Activated CD8-positive, alpha-beta memory T cell treated with anti-CD3 and anti-CD28 coated beads for 24 hours (primary cell): ENCODE measurements at places on chromosomes 11 and 22.

- DNase-seq, result no peak
Observed at GRCh38 chr11:93841446-93841845, 9.0 kb downstream of the VSTM5 start.

GRCh38 chr11:102138670-102139069 lies 28.4 kb downstream of the YAP1 start:
- DNase-seq, result no peak

DNA sequence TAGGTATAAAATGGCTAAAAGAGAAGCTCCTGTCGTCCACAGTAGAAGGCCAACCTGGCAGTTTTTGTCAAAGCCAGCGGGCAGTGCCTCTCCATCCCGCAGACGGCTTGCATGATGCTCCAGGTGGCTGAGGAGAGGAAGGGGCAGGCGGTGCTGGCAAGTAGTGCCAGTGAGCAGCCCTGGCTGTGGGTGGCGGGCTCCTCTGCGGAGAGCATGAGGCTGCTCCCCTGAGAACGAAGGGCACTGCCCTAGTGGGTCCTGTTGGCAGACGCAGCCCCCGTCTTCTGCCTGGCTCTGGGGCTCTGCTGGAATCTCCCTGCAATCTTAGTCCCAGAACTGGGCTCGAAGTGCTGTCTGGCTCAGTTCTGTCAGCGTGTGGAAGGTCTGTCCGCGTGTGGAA lies 50.9 kb downstream of the SBF1 start:
- DNase-seq, result no peak

- peak; percentile 91 for DNase-seq
Observed at GRCh38 chr11:63986156-63986931, at the start of gene OTUB1. OTUB1 (plus strand) TSS chr11:63986438; CDS start chr11:63986457, 19 bp downstream.

GRCh38 chr11:43937434-43938411 lies 4.7 kb upstream of the C11orf96 start:
- no peak for DNase-seq

GRCh38 chr22:32112380-32112779 lies 46.7 kb downstream of the C22orf42 start:
- DNase-seq, result no peak

DNA sequence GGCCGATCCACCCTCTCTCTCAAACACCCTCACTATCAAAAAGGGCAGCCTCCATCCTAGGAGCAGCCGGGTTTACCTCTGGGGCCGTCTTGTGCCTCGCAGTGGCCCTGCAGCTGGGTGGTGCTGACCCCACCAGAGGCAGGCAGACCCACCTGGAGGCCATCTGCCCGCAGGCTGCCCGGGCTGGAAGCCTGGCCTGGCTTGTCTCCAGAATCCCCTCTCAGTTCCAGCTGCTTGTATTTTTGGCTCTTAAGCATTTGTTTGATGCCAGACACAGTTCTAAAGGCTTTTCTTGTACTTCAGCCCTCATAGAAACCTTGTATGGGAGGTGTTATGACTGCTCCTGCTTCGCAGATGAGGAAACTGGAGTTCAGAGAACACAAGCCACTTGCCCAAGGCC lies 4.2 kb upstream of the NFAM1 start:
- no peak for DNase-seq

DNA sequence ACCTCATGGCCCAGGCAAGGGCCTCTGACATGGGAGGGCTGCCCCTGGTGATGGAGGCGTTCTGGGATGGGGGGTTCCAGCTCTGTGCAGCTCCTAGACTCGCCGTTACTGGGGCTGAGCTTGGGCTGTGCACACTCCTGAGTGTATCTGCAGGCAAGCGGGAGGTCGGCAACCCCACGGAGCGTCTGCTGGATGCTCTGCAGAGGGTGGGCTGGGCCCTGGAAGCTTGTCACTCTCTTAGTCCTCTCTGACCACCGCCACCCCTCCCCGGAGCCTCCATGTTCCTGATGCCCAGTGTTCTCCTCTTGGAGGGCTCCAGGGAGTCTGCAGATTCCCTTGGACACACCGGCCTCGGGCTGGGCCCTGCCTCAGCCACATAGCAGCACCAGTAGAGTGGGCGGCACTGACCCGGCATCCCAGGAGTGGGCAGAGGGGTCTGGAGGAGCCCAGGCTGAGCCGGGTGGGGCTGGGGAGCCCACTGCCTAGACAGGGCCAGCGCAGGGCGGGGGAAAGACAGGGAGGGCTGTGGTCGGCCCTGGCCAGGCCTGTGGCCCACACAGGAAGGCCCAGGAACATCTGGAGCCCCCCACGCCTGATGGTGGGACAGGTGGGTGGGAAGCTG lies 20.6 kb upstream of the MUC5B start:
- DNase-seq, result no peak

DNA sequence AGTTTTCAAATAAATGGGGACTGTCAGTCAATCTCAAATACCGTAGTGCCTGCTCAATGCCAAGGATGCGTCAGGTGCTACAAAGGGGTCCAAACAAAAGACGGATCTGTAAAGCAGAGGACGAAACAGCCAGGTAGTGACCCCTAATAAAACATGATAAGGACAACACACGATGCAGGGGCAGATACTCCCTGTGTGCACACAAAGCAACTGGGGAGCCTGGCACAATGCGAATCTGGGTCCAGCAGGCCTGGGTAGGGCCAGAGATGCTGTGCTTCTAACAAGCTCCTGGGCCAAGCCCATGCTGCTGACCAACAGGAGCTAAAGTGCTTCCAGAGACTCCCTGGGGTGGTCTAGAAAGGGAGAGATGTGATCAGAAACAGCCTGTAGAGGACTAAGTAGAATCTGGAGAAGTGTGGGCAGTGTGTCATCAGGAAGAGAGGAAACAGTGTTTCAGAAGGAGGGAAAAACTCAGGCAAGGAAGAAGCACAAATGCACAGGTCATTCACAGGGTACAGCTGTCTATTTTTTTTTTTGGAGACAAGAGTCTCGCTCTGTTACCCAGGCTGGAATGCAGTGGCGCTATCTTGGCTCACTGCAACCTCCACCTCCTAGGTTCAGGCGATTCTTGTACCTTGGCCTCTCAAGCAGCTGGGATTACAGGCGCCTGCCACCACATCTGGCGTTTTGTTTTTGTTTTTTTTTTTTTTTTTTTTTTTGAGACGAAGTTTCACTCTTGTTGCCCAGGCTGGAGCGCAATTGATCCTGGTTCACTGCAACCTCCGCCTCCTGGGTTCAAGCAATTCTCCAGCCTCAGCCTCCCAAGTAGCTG lies 74.5 kb downstream of the MICAL3 start:
- DNase-seq, result no peak

DNA sequence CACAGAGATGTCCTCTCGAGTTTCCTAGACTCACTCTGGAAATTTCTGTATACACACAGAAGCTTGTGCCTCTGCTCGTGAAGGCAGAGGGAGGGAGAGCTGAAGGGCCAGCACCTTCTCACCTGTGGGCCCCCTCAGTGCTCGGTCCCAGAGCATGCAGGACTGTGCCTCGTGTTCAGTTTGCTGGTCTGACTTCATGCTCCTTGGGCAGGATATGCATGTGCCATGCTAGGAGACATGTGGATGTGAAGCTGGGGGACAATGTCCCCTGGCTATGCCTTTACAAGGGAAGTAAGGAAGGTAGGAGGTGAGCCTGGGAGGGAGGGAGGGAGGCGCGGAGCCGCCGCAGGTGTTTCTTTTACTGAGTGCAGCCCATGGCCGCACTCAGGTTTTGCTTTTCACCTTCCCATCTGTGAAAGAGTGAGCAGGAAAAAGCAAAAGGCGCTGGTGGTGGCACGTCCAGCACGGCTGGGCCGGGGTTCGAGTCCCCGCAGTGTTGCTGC lies 22.6 kb downstream of the NEAT1 start:
- peak; percentile 52 for DNase-seq

DNA sequence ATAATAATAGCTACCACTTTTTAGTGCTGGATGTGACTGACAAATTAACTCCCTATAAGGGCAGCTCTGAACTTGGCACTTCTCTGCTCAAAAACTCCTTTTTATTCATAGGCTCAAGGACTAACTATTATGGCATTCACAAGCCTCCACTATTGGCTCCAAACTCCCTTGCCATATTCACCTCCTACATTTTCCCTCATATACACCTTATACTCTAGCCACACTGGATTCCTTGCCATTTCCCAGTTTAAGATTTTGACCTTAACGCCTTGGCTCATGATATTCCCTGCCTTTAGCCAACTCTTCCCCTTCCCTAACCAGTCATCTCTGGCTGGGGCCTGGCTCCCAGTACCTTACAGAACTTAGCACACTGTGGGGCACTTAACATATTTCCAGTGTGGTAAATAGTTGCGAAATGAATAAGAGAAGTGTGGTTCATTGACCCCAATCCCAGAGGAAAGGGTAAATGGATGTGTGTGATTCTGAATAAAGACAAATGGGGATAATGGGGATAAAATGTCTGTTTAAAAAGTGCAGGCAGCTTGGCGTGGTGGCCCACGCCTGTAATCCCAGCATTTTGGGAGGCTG lies 40.0 kb upstream of the SORL1 start:
- no peak for DNase-seq

DNA sequence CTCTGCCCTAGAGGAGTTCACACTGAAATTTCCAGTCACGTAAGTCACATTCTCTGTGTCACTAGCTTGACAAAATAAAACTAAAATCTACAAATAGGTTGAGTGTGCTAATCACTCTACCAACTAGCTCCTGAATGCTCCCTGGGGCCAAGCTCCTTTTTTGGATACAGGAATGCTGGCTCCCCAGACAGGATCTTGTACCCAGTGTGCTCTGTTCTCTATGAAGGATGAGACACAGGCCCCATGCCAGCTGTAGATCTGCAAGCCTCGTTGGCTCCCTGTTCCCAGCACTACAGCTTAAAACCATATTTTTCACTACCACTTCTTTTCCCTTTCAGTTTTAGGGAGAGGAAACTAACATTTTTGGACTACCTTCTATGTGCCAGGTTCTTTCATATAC lies 3.7 kb upstream of the IPO7 start:
- no peak for DNase-seq

DNA sequence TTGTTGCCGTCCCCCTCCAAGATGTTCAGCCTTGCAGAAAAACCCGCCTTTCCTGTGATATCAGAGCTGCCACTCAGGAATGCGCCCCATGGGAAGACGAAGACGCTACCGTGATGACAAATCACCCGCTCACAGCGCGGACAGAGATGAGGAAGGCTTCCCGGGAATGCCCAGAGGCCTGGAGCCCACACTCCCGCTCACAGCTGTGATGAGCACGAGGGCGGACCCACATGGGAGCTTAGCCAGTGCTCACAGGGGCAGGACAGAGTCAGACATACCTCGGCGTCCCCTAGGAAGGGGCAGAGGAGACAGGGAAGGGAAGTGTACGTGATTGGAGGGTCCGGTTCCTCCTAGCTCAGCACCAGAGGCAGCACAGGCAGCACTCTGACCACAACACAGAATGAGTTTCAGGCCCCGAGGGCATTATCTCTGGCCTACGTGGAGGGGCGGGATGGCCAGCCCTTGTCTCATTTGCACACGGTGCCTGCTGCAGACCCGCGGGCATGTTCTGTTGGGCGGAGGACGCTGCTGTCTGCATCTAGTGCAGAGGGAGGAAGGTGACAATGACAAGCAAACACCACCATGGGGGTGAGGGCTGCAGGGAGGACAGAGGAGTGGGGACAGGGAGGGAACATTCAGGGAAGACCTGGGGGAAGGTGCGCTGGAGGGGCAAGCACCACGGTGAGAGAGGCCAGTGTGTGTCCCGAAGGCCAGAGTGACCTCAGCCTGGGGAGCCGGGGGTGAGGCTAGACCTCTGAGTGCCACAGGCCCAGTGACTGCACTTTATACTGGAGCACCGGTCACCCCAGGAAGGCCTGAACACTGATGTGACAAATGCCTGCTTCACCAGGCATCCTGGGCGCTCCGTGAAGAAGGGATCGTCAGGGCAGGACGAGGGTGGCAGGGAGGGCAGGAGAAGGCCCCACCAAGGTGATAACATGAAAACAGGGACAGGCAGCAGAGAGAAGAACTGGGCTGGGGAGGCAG lies 79.6 kb downstream of the CELSR1 start:
- no peak for DNase-seq

DNA sequence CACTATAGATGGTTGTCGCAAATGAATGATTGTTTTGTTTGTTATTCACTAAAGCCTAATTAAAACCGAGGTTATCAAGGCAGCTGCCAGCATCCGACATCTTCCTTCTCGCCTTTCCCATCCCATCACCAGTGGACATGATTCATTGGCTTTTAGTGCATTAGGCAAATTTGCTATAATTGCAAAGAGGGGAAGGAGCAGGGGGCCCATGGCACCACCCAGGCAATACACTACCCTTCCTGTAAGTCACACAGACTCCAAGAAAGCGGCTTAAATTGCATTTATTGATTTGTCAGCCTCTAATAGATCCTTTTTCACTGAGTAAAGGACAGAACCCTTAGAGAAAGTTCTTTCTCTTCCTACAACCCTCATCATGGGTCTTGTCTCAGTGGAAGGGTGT lies 169.2 kb upstream of the NCAM1 start:
- DNase-seq, result no peak

DNA sequence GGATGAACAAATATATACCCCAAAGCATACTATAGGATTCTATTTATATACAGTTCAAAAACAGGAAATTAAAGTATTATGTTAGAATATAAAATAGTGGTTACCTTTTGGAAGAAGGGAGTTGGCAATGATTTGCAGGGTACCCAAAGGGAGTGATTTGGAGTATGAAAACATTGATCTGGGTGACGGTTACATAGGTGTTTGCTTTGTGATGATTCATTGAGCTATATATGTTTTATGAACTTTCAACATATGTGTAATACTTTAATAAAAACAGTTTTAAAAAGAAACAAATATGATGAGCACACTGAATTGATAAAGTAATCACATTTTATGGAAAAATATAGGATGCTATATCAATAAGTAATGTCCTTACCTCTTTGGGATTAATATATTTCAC lies 36.0 kb downstream of the C11orf65 start:
- no peak for DNase-seq

DNA sequence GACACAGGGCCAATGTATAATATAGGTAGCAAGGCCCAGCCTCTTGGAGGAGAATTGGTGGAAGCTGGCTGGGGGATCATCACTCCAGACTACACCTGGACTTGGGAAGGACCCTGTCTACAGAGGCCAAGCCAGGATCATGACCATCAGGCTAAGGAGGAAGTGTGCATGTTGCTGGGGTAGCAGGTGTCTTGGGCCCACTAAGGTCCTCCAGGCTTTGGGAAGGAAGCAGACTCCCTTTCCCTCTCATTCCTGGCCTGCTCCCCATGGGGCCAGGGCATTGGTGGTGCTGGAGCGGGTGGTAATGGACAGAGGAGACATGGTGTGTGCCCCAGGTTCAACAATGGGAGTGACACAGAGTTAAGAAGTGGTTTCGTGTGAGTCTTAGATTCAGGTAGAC lies 16.0 kb upstream of the TUB start:
- no peak for DNase-seq
